Activated naive CD4-positive, alpha-beta T cell treated with anti-CD3 and anti-CD28 coated beads, Interleukin-2, amount 50 U/mL, for 16 hours (primary cell): ENCODE measurements at places on chromosomes 4 and X.

DNA sequence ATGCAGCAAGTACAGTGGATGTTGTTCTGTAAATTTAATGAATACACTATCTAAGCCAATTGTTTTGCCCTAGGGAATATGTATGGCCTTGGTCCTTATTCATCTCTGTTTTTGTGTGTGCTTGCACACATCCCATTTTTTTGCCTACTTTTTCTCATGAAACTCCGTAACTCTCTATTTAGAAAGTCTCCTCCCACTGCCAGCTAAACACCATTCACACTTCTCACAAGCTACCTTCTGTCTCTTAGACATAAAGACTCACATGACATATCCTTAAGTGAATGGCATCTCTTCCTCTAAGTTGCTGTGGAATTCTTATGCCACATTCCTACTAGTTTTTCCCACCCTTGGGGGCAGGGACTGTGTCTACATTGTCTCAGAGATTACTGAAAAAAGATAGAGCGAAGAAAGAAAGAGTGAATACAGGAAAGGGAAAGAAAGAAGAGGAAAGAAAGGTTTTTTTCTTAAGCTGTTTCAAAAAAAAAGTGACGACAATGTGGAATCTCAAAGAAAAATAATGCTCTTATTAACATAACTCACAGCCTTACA is 117.5 kb downstream of the ATG4A start:
- no peak for DNase-seq

GRCh38 chr4:52099860-52100461 is 48.9 kb downstream of the SPATA18 start:
- no peak for DNase-seq

- no peak for DNase-seq
Observed at GRCh38 chrX:1231850-1232465, 19.5 kb upstream of the CRLF2 start.

GRCh38 chrX:73851014-73852009 is 288.3 kb downstream of the CHIC1 start:
- DNase-seq = no peak

DNA sequence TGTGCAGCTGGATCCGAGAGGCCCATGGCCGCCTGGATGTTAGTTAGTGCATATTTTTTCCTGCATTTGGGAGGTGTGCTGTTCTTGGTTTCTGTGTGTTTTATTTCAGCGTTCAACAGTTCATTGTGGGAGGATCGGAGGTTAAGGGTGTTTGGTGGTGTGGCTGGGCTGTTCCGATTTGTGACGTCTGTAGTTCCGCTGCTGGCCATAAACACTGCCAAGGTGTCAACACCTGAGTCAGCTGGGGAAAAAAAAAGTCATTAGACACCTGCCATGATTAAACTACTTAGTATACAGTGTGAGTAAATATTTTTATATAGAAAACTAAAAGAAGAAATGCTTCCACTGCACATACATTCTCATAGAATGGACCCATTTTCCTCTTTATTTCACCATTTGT is 200.2 kb downstream of the APBB2 start:
- DNase-seq = no peak
